Natural killer cell (primary cell): ENCODE measurements at places on chromosomes 2 and 18.
A peak's percentile ranks its signal among the peaks of the same experiment; 100 is the strongest.

GRCh38 chr2:234247453-234248180 is 197.1 kb downstream of the SPP2 start:
- DNase-seq, result no peak

DNA sequence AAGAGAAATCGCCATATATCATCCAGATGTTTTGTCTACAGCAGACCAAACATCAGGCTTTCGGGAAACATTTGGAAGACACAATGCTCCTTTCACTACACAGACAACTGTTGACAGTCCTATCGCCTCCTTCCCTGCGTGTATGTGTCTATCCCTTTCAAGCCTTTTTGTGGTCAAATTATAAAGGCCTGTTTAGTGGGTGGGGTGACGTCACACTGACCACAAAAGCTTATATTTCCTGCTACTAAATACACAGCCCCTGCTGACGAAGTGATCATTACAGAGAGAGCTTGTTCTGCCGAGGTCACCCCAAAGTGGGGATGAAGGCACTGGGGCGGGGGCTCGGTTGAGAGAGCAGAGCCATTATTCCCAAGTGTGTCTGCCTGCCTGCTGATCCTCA is 302.7 kb upstream of the TNP1 start:
- peak; percentile 37 for DNase-seq

GRCh38 chr2:13968811-13969210 is 663.7 kb upstream of the LRATD1 start:
- DNase-seq, result no peak

- no peak for DNase-seq
Observed at GRCh38 chr2:198042189-198042588, 237.8 kb downstream of the PLCL1 start.

DNA sequence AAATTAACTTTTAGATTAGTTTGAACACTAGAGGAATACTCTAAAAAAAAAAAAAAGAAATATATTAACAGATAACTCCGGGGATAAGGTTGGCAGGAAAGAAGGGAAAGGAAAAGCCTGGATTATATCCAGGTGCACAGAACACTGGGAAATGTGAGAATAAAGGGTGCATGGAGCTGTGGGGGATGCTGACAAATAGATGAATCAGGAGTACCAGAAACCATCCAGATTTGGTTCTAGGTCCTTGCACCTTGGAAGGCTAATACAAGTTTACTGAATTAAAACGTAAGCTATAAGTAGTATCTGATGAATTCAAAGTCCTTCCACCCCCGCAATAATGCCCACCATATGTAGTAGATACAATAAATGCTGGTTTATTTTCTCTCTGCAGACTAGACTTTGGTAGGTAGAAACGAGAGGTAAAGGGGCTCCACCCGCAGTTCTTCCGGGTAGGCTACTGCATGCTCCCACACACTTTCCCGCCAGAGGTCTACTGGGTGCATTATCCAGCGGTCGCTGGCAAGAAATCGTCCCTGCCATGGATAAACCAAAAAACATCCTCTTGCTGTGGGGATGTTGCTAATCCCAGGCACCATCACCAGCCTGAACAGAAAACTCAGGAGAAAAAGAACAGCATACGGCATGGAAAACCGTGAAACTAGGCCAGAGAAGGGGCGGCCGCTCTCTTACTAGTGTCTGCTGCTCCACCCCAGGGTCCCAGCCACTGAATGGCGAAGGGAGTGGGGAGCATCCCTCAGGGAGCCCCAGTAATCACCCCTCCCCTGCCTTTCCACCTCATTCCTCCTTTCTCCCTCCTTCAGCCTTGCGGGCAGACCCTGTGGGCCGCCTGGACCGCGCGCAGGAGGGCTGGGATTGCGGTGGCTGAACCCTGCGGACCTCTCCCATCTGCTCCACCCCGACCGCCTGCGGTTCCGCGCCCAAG is 1.5 kb downstream of the CNRIP1 start:
- DNase-seq, result no peak
